ENCODE measurements at places on chromosomes 2 and 18.

DNA sequence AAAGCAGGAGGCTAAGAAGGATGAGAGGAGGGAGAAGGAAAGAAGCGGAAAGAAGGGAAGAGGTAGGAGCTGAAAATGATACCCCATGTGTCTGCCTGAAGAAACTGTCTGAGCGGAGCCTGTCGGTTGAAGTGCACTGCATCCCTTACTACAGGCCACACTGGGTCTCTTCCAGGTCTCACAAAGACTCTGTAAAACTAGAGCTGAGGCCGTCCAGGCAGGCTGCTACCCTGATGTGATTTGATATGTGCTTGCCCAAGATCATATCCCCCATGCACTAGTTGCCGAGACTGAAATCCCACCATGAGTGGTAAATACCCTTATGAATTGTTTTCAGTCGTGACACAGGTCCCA lies 134.4 kb downstream of the MAIP1 start:
- no peak for DNase-seq

DNA sequence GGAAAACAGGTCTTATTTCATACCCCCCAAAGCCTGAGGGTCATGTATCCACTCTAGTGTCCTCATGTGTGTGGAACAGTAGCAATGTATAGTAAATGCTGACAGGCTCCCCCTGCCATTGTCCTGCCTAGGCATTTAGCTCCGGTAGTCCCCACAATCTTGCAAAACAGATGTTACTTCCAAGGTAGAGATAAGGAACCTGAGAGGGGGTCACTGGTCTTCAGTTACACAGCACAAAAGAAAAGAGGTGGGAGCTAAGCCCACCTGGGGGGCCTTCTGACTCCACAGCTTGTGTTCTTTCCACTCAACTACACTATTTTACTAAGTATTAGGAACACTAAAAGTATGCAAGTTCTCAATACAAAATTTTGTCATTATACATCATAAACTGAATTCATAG lies 17.4 kb upstream of the FECH start:
- DNase-seq: no peak

DNA sequence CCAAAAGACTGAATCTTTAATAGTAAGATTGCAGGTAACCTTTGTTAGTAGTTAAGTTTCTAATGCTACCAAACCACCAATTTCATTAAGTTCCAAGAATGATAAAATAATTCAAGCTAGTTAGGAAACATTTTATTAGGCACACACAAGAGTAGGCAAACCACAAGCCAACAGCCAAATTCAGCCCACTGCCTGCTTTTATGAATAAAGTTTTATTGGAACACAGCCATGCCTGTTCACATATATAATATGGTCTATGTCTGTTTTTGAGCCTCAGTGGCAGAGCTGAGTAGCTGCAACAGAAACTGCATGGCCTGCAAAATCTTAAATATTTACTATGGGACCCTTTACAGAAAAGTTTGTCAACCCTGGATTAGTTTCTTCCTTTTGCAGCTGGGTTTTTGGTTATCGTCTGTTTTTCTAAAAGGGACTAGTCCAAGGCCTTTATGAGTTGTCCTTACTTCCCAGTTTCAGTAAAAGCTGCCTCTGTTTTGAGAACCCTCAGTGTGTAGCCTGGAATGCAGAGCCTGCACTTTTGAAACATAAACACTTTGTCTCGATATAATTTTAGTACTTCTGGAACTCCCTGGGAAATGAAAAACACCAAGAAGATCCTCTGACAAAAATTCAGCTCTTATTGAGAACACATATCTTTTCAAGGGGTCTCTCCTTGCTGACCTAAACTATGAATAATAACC lies 39.1 kb downstream of the FRZB start:
- DNase-seq: no peak

DNA sequence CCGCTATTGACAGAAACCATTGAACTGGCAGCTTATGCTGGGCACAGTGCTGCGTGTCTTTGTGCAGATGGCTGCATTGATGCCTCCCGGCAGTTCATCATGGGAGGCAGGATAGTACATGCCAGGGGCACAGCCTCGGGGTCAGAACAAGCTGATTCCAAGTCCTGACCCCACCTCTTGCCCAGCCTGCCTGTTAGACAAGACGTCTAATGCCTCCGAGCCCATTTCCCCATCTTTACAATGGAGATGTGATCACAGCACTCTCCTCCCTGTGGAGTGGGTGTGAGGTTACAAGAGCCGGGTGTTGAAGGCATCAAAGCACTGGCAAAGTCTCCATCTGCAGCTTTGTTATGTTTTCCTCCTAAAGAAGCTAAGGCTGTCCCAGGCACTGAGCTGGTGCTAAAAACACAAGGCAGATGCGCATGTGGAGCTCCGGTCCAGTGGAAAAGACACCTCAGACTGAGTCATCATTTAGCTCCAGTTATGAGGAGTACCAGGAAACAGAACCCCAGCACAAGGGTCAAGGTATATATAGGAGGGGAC lies 125.7 kb upstream of the EPAS1 start:
- DNase-seq: no peak

DNA sequence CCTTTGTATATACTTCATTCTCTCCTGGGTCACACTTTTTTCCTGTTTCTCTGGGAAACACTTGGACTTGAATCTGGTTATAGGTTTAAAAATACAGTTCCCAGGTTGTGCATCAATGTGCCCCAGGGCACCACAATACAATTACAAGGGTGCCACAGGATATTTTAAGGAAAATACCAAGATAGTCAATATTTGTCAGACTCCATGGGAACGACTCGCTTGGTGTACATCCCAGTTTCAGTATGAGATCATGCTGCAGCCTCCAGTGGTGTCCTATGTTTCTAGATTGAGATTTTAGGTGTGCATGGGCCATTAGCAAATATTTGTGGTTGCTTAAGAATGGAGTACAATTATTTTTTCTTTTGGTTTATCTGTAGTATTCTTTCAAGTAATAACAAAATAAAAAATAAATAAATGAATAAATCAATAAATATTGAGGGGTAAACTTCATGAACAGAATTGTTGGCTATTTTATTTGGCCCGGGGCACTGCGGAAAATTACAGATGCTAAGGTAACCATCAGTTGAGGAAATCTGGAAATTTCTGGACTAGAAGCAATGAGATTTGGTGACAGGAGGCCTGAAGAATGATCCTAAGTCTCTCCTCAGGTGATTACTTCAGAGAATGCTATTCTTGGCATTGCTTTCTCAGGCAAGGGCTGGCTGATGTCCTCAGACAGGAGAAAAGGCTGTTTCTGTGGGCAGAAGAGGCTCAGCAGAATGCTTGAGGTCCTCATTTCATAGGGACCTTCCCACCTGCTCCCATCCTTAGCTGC lies 649.3 kb upstream of the SOX11 start:
- no peak for DNase-seq

- DNase-seq: no peak
Observed at GRCh38 chr18:26821181-26821580, 44.3 kb downstream of the AQP4 start.

GRCh38 chr18:12242658-12243260 lies 11.4 kb upstream of the CIDEA start:
- DNase-seq: no peak

DNA sequence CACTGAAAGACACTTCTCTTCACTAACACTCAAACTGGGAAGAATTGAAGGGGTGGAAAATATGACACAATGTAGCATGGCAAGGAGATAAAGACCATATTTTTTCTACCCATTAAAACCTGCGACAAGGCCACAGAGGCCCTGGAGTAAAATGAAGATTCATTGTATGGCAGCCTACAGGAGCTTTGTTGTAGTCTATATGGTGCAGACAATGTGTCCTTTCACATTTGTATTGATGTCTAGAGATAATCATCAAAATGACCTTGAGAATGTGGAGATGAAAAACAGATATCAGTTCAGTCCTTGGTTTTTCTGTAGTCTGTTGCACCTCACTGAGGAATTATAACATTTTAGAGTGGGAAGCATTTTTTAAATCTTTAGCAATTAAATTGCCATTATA lies 80.1 kb downstream of the CSRNP3 start:
- DNase-seq: no peak

GRCh38 chr2:230520875-230521155 lies 104.8 kb downstream of the SP100 start:
- no peak for DNase-seq

GRCh38 chr18:1658908-1659566 lies 754.4 kb downstream of the ADCYAP1 start:
- DNase-seq: no peak

DNA sequence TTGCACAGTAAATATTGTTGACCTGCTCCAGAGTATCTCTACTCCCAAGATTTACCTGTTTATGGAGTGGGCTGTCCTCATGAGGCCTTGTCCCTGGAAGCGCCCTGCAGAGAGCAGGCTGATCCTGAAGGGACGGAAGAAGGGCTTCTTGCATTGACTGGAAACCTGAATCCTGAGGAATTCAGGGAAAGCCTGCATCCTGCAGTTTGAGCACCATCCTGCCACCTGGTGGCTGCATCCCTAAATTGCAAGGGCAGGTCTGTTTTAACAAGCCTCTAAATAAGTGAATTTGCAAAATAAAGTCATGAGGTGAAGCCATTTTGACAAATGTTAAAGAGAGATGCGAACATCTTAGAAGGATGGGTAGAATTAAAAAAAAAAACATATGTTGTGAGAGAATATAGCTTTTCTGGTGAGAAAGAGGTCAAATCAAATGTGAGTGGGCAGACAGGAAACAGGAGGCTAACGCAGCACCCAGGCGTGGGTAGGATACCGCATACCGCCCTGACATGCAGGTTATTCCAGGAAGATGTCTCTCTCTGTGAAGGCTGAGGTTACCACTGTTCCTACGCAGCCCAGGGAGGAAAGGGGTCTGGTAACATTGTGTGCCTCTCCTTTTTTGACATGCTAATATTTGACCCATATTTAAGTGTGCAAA lies 754.9 kb downstream of the RNF144A start:
- DNase-seq: no peak

- no peak for DNase-seq
Observed at GRCh38 chr18:3912705-3913104, 462.7 kb downstream of the TGIF1 start.

DNA sequence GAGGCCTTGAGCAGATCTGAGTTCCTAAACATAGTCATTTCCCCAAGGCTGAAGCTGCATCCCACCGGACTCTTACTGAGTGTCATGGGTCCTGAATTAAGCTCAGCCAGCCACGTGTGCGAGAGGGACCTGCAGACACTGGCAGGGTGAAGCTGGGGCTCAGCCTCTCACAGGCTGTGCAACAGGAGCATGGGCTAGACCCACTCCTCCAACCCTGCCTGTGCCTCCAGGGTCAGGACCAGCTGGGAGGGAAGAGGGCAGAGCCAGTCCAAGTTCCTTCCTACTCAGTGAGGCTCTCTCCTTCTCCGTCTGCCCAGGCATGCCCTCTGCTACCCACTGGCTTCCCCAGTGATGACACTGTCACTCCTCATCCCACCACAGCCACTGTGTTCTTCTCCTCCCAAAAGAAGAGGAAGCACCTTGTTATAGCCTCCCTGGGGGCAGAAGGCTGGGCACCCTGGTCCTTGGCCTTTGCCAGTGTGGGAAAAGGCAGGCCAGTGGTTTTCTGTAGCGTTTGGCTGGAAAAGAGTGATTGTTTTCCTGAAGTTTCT lies 78.9 kb downstream of the KCNF1 start:
- no peak for DNase-seq

DNA sequence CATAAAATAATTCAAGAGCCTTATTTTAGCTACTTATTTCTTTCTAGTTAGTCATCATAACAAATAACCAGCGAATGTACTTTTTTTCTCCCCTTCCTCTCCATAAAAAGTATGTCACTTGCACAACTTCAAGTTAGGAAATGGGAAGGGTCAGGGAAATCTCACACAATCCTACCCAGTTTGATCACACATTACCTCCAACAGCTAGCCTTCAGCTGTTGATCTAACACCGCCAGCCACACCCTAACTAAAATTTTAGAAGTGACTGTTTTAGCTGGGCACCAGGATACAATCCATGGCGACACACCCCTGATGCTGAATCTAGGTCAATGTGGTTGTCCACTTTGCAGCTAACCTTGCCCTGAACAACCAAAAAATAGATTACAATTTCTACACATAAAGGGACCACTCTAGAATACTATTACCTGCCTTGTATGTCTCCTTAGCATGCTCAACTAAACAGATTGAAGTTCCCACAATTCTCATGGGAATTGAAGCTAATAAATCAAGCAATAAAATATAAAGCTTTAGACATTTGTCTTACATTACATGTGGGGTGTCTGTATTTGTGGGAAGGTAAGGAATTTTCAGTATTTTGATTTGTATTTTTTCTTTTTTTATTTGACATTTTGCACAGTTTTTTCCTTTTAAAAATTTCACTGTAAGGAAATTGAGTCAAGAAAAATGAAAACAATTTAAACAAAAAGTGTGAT lies 7.3 kb upstream of the COL3A1 start:
- DNase-seq: no peak

DNA sequence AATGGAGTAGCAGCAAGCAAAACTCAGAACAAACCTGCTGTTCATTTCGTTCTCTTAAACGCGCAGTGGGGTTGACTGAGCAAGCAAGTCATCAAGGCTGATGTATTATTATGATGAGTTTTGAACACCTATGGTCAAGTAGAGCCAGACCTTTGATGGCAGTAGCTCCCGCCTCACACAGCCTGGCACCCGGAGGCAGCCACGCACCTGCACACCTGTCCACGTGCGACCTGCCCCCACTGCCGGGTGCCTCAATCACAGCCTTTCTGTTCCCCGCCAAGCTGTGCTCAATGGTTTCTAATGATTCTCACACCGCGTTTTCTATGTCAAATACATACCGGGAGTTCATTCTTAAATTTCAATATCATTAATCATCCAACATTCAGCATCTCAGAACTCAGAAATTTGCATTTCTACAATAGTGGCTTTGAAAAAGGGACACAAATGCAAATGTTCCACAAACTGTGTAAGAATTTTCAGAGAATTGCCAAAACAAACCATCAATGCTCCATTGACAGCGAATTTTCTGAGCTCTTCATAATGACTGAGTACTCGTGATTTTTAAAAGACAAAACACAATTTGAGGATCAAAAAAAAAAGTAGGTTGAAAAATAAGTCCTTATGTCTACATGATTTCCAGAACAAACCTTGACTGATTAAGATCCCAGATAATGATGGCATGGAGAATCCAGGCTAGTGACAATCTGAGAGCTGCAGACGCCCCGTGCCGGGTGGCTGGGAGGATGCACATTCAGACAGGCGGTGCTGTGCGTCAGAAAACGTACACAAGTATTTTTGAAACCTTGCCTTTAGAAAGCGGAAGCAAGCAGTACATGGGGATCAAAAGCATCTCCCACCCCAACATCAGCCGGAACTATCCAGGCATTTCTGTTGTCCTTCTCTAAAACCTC lies 56.6 kb downstream of the HDAC4 start:
- no peak for DNase-seq

- DNase-seq: no peak
Observed at GRCh38 chr2:175097297-175097696, 70.7 kb downstream of the ATF2 start.

DNA sequence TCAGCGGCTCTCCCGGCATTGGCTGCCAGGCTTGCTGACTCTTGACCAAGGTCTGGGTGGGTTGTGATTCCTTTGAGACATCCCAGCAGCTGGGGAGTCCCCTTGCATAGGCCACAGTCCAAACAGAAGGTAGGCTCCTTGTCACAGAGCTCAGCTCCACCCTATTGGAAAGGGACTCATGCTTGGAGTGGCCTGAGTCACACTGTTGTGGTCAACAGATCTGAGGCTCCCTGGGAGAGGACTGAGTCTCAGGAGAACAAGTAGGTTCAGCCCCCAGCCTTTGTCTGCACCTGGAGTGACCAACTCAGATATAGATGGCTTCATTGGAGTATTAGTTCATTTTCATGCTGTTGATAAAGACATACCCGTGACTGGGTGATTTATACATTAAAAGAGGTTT lies 32.1 kb upstream of the SH3BP4 start:
- no peak for DNase-seq

All from NCI-H1436 (cell line).